Keratinocyte (primary cell): ENCODE measurements at places on chromosomes 5 and 9.

DNA sequence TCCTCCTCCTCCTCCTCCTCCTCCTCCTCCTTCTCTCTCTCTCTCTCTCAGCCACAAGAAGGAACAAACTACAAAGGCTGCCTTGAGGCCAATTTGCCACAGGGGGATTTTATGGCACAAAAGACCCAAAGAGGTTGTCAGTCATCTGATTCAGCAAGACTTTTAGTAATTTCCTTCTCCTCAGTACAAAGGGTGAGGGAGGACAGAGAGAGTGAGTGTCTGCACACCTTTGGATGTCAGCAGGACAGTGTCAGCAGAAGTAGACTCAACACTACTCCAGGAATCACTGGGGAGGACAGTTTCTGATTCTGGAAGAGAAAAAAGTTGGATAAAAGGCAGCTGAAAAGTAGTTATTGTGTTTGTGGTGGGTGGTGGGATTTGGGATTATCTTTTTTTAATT, 13.6 kb downstream of the TIMD4 start:
- no peak for DNase-seq

DNA sequence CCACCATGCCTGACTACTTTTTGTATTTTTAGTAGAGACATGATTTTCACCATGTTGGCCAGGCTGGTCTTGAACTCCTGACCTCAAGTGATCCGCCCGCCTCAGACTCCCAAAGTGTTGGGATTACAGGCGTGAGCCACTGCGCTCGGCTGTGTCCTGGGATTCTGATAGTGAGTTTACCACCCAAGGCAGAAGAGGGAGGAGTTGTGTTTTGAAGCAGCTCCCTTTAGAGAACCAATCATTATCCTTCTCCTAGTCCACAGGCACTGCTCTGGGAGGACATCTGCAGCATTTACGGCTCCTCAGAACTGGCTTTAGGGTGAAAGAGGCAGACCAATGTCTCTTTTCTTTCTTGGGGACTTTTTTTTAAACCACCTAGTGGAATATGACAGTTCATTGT, 5.7 kb downstream of the C9orf152 start:
- no peak for DNase-seq

DNA sequence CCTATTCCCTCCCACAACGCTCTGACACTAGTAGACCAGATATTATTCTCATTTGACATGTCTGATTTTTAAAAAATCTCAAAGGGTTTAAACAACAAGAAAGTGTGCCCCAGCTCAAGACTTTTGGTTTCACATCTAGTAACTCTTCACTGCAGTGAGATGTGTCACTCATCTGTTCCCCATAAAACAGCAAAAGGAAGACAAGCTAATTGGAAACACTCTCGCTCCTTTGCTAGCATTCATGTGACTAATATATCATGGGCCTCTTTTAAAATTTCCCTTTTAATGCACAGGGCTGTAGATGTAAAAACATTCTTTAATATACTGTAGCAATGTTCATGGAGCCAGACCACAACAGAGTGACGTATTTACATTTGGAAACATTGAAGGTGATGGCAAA, 372.6 kb downstream of the ZNF608 start:
- DNase-seq, result no peak

DNA sequence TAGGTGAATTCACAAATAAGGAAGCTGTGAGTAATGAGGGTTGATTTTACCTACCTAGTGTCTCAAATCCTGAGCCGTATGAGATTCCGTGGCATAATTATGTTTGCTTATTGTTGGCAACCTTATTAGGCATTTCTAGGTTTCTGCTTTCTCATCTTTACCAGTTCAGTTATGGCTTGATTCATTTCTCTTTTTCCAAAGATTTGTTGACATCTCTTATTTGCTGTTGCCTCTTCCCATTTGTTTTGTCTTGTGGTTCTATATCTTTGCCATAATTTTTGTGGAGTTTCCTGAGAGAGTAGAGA, 470 bp downstream of the IL31RA start:
- DNase-seq, result no peak

DNA sequence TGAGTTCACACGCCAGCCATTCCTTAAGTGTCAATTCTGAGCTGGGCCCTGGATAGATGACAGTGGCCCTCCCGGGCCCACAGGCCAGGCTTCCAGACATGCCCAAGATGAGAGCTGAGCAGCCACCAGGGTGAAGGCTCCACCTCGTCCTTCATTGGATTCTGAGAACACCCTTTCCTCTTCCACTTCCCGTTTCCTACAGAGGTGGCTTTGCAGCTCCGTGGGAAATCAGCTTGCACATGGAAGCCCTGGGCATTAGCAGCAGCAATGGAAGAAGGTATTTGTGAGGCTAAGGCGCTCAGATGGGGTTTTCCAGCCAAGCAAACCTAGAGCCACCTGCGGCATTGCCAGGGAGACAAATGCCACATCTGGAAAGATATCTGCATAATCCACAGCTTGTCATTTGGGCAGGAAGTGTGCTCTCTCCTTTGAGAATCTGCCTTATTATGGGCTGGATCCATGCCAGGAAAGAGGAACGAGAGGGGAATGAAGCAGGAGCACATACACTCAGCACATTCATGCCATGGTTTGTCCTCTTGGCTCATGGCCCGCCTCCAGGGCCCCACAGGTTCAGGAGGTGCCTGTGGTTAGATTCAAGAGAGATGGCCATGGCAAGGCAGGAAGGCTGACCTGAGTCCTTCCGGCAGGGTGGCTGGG, 34.1 kb downstream of the CFAP77 start:
- no peak for DNase-seq

GRCh38 chr9:78821126-78821822, 524.3 kb downstream of the PSAT1 start:
- DNase-seq, result peak; percentile 15
